NCI-H1694 treated with DMSO at 0.1 percent for 48 hours (cell line): ENCODE measurements at places on chromosomes 4 and X.
A peak's percentile ranks its signal among the peaks of the same experiment; 100 is the strongest.

DNA sequence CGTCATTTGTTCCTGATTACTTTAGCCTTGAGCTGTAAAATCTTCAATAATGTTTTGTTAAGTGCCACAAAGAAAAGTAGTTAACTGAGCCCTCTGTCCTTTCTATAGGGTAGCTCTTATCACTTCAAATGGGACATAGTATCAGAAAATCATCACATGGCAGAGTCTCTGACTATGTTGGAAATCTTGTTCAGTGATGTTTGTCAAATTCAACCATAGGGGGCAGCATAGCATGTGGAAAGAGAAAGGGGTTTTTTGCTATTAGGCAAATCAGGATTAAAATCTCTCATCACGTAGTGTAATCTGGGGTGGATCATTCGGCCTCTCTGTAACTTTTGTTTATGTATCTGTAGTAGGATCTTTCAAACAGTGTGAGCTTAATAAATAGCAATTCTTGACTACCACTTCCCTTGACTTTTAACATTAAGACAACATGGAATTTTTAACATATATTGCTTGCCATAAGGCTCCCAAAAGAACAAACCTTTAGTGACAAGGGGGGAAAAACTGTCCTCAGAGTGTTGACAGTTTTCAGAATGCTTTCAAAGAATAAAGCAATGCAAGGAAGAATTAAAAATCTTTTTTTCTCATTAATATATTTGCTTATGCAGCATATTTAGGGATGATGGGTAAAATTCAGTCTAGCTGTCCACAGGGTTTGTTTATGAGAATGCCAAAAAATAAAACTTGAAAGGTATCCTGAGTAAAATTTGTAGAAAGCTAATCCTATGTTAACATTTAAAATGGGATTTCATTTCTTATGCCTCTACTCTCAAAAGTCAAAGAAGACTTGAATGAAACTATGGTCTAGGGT, 127.2 kb downstream of the FBXW7 start:
- peak; percentile 23 for DNase-seq

DNA sequence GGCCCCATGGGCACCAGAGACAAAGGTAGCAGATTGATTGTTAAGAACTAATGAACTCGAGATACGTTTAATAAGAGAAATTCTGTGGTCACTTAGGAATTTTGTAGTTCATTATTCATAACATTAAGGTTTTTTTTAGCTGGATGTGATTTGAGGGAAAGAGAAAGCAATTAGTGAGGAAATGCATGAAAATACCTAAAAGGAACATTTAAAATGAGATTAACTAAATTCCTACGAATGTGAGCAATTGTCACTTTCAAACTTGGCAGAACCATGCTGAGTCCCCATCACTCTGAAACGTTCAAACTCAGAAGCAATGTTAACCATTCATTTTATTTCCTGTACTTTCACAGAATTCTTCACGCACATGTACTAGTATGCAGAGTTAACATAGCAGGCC, 5.9 kb downstream of the PRMT9 start:
- no peak for DNase-seq

GRCh38 chr4:38119668-38120385, 159.6 kb downstream of the PTTG2 start:
- no peak for DNase-seq

- no peak for DNase-seq
These were observed 153.9 kb downstream of the CCNG2 start for GRCh38 chr4:77310931-77311330.

DNA sequence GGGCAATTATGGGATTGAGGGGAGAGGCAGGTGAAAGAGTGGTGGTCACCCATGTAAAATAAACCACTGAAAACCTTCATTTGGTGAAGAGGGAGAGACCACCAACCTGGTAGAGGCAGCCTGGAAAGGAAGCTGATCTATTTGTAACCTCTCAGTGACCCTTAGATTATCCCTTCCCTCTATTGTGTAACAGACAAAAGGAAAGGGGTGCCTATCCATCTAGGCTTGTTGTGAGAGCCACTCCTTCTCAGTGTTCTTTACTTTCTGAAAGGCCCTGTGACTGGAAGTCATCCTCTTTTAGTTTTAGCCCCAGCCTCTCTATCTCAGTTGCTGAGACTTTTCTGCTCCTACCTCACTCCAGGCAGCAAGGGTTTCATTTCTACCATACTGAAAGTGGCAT, 142.4 kb downstream of the TMEM164 start:
- no peak for DNase-seq
